CD4-positive, alpha-beta T cell treated with Interleukin-15 for 4 hours (primary cell): ENCODE measurements at places on chromosomes 11 and 22.
A peak's percentile ranks its signal among the peaks of the same experiment; 100 is the strongest.

- DNase-seq, result no peak
Measured at GRCh38 chr11:86933891-86934581, 21.2 kb downstream of the FZD4 start.

DNA sequence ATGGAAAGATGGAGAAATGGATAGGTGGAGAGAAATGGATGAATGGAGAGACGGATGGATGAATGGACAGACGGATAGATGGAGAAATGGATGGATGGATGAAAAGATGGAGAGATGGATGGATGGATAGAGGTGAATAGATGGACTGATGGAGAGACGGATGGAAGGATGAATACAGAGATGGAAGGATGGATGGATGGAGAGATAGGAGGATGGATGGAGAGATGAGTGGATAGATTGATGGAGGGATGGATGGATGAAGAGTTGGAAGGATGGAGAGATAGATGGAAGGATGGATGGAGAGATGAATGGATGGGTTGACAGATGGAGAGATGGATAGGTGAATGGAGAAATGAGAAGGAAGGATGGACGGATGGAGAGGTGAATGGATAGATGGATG, 63.7 kb downstream of the FLRT1 start:
- no peak for DNase-seq

- DNase-seq, result no peak
Measured at GRCh38 chr11:72354356-72355115, 79.8 kb downstream of the CLPB start.

DNA sequence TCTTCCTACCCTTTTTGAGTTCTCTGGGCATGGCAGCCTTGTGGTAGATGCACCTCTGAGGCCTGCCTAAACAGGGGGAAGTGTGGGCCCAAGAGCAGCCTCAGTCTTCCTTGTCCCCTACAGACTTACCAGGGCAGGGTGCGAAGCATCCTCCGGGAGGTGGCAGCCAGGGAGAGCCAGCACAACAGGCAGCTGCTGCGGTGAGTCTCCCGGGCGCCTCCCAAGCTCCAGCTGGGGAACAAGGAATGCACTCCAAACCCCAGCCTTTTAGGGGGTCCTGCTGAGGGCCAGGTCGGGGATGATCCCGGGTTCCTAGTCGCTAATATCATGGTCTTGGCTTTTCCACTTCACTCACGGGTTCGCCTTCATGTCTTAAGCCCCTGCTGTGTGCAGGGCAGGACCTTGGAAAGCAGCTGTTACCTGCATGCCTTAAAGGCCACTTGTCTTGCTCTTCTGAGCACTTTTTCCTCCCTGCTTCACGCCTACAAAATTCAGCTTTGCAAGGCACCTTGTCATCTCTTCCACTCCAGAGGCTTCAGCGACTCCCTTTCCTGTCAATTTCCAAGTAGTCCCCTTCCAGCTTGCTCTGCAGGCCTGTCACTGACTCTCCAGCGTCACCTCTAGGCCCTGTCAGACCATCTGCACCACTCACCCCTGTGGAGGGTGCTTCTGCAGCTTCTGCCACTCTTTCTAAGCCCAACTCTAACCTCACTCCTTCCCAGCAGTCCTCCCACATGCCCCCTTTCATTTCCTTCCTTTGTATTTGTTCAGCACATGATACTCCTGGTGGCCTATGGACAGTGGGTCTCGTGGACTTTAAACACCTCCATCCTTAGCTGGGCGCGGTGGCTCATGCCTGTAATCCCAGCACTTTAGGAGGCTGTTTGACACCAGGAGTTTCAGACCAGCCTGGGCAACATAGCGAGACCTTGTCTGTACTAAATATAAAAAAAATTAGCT, 57.0 kb downstream of the PISD start:
- DNase-seq, result no peak

DNA sequence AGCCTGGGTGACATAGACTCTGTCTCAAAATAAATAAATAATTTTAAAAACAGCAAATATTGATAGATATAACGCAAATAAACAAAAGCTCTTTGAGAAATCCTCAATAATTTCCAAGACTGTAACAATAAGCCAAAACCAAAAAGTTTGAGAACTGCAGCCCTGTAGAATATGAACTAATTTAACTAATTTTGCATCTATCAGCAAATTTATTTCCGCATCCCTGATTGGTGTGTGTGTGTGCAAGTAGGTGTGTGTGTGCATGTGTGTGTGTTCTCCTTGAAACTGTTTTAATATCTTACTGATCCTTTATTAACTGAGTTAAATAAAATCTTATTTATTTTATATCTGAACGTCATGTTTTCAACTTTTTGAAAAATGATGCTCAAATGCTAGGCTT, 67.0 kb upstream of the ISX start:
- no peak for DNase-seq

DNA sequence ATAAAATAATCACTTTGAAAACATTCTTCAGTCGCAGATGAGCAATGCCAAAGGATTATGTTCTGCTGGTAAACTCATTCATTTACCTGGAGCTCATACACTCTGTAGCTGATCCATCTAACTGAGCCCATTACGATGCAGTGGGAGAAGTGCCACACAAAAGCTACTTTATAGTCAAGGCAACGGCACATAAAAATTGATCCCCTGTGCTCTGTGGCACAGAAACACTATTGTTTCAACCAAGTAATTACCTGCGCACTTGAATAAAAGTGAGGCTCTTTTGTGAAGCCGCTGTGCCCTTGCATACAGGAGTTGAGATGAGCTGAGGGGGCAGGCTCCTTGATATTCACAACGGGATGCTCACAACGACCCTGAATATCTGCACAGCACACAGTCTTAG, 7.2 kb downstream of the DKK3 start:
- DNase-seq, result no peak

DNA sequence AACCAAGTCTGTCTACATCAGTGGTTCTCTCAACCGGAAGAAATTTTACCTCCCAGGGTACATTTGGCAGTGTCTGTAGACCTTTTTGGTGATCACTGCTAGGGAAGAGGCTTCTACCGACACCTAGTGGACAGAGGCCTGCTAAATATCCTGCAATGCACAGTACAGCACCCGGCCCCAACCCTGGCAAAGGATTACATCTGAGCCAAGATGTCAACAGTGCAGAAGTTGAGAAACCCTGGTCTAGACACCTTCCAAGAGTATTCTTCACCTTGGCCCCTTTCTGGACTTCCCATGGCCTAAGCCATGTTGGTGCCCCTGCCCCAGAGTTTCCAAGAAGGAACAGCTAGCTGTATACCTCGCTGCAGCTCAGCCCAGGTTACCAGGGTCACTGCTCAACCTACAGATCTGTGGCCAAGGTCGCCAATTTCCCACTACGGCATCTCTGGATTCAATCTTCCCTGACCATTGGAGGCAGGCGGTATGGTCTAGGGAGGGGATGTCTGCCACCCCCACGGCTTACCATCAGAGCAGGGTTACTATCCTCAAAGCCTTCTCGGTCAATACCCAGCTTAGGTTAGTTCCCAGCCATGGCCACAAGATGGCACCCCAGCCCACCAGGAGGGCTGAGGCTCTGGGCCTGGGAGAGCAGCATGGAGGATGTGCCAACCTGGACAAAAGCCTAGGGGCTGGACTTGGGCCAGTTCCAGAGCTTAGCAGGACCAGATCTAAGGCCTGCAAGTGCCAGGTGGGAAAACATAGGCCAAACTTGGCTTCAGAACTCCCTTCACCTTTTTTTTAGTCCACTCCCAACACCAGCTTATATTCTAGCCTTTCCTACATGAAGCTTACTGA, 3.7 kb upstream of the KCNC1 start:
- DNase-seq, result peak; percentile 38

DNA sequence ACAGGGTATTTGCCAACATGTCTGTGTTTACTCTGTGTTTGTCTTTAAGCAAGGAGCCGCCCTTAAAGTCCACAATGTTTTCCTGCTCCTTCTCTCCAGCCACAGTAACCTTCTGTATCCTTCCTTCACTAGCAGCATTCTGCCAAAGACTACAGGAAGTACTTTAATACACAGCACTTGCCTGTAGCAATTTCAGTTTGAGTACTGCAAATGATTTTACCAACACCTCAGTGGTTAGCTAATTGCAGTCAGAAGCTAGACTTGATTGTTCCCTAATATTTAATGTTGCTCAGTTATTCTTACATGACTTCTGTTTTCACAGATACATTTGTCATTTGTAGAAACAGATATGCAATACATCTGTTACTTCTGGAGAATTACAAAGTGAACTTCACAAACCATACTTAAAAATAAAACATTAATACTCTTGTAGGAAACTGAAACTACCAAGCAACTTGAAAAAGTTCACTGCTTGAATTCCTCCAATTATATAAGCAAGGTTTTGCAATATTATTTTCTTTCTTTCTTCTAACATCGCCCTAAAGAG, 69.1 kb downstream of the FCHSD2 start:
- DNase-seq, result peak; percentile 21

GRCh38 chr11:95816037-95816436, 25.7 kb downstream of the CEP57 start:
- no peak for DNase-seq

DNA sequence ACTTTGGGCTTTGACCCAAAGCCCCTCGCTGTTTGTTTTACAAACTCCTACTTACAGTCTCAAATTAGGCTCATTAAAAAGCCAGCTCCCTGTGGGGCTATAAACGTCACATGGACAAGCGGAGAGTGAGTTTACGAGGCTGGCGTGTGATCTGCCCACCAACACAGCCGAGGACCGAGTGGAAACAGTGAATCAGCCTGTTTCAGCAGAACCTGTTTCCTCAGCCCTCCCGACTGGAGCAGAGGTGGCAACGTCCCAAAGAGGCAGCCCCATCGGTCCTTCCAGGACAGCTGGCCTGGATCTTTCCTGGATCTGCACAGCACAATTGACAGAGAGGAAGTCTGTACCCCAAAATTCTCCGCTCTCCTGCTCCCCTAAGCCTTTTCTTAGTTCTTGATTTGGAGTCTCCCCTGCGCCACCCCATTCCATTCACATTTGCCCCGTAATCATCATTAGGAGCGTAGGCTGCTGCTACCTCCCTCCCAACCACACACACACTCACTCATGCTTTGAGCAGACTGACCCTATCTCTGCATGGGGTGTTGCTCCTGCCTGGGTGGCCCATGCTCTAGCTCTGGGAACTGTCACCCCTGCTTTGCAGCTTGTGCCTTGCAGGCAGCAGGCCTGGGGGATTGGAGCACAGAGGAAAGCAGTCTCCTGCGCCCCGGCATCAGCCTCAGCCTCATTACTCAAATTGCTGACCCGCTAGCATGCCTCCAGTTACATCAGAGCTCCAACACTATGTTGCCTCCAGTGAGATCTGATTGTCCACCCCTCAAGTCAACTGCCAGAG, 117.8 kb downstream of the NAT10 start:
- DNase-seq, result no peak

DNA sequence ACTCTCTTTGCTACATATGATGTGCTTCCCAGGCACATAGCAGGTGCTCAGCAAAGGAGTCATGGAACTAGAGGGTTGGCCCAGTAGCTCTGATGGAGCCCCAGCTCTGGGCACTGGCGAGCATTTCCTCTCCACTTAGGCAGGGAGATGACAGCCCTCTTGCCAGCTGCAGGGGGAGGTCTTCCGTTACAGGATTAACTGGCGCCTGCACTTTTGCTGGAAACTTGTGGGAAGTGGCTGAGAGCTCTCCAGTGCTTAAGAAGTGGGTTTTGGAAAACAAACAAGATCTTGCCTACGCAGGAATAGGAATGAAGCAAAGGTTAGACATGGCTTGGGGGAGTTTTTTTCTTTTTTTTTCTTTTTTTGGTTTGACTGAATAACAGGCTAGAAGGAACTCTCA, 75.5 kb downstream of the MICAL2 start:
- no peak for DNase-seq

DNA sequence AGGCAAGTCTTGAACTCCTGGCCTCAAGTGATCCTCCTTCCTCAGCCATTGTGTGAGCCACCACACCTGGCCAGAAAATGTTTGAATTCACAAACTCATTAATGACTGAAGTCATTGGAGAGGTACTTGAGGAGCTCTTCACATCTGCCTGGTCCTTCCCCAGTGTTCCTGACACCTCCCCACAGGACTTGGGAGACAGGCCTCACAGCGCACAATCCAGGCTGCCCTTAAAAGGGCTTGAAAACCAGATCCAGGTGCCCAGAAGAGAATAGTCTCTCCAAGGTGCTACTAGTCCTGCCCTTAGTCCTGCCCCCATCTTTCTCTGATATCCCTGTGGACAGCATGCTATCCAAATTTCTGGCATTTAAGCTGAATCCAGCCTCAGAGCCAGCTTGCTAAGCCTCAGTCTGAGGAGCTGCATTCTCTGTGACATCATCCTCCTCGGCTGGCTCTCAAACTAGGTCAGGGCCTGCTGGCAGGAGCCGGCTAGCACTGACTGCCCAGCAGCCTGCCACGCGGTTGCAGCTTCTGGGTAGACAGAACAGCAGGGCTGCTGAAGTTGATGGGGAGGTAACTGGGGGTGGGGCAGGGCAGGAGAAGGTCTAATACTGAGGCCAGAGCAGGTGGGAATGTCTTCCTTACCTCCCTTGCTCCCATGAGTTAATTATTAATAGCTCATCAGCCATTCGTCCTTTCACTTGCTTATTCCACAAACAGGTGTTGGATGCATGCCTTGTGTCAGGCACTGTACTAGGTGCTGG, 35.3 kb upstream of the NECTIN1 start:
- no peak for DNase-seq

DNA sequence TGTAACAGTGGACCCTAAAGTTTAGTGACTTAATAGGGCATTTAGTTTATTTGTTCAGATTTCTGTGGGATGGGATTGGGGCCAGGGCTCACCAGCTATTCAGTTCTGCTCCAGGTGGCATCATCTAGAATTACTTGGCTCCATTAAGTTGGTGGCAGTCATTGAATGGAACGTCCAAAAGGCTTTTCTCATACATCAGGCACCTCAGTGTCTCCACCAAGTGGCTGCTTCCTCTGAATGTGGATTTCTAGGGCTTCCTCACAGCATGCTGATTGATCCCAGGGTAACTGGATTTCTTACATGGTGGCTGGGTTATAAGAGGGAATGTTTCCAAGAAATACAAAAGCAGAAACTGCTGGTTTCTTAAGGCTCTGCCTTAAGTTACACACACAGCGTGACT, 34.7 kb downstream of the USP47 start:
- DNase-seq, result no peak

DNA sequence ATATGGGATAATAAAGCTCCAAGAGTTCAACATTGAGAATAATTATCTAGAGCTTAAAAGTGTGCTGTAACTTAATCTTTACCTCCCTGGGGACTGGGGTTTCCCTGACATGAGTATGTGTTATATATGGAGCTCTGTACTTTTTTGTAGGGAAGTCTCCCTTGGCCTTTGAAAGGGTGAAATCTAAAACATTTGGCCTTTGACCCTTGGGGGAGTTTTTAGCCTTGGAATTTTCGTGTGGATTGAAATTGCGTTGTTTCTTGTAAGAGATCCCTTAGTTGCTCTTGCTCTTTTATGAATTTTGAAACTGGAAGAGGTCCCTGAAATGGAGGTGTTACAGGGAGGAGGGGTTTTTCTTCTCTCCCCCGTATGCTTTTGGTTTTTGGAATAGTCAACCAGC, 450.0 kb downstream of the NELL1 start:
- no peak for DNase-seq
